ENCODE measurements at places on chromosomes 7 and 10. TPM values are rescaled to one million over a fixed set of nuclear protein-coding genes. Genes with fewer than 3 reads are reported as not detected.
A peak's percentile ranks its signal among the peaks of the same experiment; 100 is the strongest.

DNA sequence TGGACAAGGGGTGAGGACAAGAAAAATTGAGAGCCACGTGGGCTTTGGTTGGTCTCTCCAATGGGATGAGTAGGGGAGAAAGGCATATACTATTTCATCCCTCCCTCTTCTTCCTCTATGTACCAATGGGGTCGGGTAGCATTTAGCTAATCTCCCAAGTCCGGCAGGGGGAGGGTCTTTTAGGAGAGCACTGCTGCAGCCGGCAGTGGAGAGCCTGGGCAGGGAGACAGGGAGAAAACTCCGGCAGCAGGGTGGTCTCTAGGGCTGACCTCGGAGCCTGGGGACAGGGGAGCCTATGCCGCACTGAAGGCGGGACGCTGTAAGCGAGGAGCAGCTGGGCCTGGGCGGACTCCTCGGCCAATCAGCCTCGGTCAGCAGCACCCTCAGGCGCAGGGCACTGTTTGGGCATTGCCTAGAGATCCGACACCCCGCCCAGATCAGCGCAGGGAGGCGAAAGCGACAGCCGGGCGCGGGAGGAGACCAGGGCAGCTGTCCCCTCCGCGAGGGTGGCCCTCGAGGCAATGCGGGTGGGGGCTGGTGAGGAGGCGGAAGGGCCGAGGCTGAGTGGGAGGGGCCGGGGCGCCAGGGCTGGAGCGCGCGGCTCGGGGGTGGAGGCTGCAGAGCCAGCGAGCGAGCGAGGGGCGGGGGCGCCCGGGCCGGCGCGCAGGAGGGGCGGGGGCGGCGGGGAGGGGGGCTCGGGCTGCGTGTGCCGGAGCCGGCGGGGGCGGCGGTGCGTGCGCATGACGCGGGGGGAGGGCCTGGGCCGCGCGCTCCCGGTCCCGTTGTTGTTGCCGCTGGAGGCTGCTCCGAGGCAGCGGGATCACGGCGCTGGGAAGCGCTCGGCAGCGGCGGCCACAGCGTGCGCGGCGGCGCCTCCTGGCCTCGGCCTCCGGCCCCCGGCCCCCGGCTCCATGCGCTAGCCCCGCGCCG is at the start of gene AGAP3:
Gene AGAP3, plus strand, starts transcription at position 785 of the 930 bp plus-strand sequence. CDS start 267 bp downstream, outside the sequence.
- peak; percentile 95 for DNase-seq

- no peak for DNase-seq
These were observed 42.0 kb downstream of the VWA2 start for GRCh38 chr10:114281006-114281405.

GRCh38 chr10:3045471-3046209 is 21.7 kb upstream of the PFKP start:
- no peak for DNase-seq

Gene MPP7
- polyA plus RNA-seq = 5.6 TPM

DNA sequence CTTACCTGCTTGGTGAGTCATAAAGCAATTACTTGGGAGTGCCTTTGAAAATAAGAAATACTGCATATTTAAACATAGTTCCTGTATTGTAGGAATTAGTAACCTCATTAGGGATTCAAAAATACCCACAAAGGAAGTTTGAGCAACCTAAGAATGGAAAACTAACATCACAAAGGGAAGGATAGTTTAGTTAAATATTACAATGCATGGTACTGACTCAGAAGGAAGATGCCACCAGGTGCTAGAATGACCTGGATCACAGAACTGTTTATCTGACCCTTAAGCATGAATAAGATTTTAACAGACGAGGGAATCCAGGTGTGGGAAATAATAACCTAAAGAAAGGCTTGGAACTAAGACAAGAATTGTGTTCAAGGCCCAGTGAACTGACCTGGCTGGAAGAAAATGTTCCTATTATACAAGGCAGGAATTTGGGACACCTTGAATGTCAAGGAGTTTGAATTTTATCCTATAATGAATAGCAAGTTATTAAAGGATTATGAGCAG is 106.4 kb downstream of the GSAP start:
- no peak for DNase-seq

Gene CPA5
- 2.7 TPM for polyA plus RNA-seq

DNA sequence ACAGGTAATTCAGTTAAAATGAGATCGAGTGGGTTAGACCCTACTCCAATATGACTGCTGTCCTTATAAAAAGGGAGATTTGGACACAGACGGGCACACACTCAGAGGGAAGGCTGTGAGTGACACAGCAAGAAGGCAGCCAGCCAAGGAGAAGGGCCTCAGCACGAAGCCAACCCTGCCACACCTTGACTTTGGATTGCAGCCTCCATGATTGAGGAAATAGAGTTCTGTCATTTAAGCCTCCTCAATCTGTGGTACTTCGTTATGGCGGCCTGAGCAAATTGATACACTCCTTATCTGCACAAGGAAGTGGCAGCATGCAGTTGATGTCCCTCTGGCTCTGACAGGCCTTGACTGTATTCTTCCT is 43.8 kb downstream of the SH2D4B start:
- no peak for DNase-seq

Gene LIPN
- not detected for polyA plus RNA-seq

DNA sequence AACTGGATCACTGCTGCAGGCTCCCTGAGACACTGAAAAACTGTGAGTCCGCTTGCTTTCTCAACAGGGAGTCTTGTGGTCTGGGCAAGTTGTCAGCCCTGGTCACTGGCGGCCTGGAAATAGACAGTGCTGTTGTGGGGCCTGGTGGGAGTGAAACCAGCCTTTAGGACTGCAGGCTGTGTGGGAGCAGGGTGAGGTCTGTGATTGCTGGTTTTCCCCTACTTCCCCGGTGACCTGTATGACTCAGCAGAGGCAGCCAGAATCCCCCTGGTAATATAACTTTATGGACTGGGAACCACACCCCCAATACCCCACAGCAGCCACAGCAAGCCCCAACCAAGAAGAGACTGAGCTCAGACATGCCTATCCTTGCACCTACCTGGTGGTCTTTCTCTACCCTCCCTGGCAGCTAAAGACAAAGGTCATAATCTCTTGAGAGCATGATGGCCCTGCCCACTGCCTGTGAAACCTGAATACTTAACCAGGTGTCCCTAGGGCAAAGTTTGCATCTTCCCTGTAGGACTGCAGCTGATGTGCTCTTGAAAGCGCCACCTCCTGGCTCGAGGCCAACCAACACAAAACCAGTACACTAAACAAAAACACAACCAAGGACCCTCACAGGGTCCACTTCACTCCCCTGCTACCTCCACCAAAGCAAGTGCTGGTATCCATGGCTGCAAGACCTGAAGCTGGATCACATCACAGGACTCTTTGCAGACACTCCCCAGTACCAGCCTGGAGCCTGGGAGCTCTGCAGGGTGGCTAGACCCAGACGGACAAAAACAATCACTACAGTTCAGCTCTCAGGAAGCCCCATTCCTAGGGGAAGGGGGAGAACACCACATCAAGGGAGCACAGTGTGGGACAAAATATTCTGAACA is 7.2 kb upstream of the ADAM22 start:
- no peak for DNase-seq

DNA sequence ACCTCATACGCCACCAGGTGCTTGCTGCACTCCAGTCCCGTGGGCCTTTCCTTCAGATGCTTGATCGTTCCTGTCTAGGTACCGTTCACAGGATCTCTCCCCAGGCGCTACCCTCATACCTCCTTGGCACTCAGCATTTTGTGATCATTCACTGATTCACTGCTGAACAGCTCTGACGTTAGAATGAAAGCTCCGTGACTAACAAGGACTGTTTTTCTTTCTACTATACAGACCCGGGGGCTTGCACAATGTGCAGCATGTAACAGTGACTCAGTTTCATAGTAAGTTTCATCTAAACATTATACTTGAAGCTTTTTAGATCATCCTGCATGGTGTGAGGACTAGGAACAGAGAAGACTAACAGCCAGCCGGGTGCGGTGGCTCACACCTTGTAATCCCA is 20.6 kb downstream of the KIN start:
- no peak for DNase-seq

DNA sequence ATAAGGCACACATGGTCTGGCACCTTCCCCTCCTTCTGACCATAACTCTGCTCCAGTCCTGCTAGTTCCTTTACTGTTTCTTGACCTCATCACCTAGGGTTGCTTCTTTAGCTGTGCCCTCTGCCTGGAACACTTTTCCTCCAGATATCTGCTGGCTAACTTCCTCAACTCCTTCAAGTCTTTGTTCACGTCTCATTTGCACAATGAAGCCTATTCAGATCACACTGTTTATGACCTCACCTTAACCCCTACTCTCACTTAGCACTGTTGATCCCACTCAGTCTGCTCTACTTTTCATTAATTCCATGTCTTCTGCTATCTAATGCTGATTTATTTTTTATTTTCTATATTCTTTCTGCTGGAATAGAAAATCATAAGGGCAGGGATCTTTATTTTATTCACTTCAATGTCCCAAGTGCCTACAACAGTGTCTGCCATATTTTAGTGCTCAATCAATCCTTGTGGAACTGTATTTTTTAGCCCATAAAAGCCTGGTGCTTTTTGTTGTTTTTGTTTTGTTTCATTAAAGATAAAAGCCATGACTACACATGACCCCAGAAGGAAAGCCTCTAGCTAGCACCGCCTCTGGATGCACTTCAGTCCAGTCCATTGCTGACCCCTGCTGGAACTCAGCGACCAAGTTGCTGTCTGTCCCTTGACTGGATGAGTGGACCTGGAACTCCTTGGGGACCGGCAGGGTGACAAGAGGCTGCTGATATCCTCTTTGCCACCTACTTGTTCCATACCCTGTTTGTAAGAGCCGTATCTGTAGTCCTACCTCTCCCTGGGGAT is 12.3 kb downstream of the KLF14 start:
- DNase-seq = peak; percentile 66

GRCh38 chr10:35384265-35384868 is 48.1 kb downstream of the CCNY start:
- DNase-seq = no peak

Gene MMRN2
- 20.8 TPM for polyA plus RNA-seq

Gene WNT2
- polyA plus RNA-seq = 7.1 TPM

- DNase-seq = no peak
These were observed 108.9 kb downstream of the UNCX start for GRCh38 chr7:1341361-1342089.

Gene PLOD3
- 46.9 TPM for polyA plus RNA-seq

DNA sequence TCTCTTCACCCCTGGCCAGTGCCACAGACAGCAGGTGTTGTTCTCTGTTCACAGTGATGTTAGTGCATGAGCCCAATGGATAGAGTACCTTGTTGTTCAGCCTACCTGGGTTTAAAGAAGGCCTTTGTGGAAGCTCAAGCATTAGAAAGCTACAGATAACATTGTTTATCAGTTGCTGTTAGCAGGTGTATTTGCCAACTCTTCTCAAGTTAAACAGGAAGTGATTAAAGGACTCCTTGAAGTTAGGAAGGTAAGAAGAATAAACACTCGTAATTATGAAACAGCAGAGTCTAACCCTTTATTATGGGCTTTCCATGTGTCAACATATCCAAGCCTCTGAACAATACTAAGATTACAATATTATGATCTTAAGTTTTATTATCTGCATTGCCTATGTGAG is 25.9 kb downstream of the RGR start:
- no peak for DNase-seq

- DNase-seq = no peak
These were observed 169.3 kb upstream of the MAGI2 start for GRCh38 chr7:79622781-79623180.

Gene DGKI
- polyA plus RNA-seq = 0.44 TPM

DNA sequence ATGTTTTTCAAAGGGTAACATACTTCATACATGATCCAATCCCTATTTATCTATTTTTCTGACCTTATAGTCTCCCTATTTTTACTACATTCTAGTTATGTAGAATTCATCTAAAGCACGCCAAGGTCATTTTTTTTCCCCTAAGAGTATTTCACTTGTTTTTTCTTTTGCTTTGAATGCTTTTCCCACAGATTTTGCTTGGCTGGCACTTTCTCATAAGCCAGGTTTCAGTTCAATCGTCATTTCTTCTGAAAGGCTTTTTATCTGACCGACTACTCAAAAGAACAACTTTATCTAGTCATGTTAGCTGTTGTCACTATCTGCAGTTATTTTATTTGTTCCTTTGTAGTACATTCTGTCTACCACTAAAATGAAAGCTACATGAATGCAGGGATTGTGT is 1274.6 kb downstream of the REEP3 start:
- DNase-seq = no peak

Gene MACC1
- 0.06 TPM for polyA plus RNA-seq

DNA sequence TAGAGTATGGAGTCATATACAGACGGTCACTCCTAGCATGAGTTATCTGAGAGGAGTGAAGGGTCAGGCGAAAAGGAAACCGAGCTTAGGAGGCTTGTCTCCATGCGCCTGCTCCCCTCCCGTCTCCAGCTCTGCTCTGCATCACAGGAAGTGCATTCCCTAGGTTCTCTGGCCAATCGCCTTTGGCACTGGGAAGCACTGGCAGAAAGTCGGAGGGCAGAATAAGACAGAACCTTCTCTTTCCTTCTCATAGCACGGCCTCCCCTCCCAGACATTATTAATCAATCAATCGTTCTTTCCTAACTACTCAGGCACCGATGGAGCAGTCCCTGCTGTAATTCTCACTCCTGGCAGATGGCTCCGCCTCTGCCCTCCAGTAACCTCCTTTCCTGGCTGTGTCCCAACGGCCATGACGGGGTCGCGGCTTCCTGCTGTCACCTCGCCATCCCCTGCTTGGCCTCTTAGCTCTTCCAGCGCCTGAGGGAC is 177.1 kb downstream of the FRMD4A start:
- DNase-seq = no peak

- DNase-seq = no peak
These were observed 18.3 kb downstream of the MMS19 start for GRCh38 chr10:97479939-97480338.

Gene SFRP4
- 34.1 TPM for polyA plus RNA-seq

Gene TAS2R3
- 0.50 TPM for polyA plus RNA-seq

DNA sequence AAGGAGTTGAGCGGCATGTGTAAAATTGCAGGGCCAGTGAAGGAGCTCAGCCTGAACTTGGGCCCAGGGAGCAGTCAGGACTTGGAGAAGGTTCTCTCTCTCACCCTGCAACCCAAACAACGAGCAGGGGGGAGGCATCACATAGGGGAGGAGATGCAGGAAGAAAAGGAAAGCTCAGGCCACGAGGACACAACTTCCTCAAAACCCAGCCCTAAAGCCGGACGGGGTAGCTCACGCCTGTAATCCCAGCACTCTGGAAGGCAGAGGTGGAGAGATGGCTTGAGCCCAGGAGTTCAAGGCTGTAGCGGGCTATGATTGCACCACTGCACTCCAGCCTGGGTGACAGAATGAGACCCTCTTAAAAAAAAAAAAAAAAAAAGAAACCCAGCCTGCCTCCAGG is 629.1 kb downstream of the PARD3 start:
- no peak for DNase-seq

Gene GPR141
- polyA plus RNA-seq = not detected

Gene BAIAP2L1
- 6.3 TPM for polyA plus RNA-seq

GRCh38 chr7:131157530-131158243 is 170.0 kb upstream of the MKLN1 start:
- DNase-seq = no peak

DNA sequence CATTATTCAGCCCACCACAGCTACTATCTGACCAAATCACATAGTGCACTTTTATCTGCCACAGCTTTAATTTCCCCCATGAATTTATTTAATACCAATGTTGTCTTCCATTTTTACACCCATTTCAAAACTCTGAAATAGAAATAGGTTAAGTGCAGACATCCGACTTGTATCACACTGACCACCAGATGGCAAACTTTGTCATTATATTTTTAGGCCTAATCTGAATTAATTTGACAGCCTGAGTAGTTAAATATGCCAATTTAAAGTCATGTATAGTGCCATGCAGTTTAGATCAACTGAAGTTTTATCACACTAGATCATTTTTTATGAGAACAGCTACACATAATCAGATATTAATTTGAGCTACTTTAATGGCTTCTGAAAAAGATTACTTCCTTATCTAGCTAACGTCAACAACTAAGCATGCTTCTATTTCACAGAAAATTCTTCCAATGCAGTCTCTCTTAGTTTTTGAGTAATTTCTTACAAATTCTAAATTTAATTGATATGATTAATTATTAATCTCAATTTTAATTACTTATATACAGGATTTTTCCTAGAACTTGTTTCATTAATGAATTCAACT is 566.4 kb downstream of the GFRA1 start:
- DNase-seq = peak; percentile 55
